ENCODE measurements at places on chromosomes 12 and 14.

- DNase-seq, result no peak
These were observed 40.0 kb downstream of the FBRSL1 start for GRCh38 chr12:132529906-132530305.

DNA sequence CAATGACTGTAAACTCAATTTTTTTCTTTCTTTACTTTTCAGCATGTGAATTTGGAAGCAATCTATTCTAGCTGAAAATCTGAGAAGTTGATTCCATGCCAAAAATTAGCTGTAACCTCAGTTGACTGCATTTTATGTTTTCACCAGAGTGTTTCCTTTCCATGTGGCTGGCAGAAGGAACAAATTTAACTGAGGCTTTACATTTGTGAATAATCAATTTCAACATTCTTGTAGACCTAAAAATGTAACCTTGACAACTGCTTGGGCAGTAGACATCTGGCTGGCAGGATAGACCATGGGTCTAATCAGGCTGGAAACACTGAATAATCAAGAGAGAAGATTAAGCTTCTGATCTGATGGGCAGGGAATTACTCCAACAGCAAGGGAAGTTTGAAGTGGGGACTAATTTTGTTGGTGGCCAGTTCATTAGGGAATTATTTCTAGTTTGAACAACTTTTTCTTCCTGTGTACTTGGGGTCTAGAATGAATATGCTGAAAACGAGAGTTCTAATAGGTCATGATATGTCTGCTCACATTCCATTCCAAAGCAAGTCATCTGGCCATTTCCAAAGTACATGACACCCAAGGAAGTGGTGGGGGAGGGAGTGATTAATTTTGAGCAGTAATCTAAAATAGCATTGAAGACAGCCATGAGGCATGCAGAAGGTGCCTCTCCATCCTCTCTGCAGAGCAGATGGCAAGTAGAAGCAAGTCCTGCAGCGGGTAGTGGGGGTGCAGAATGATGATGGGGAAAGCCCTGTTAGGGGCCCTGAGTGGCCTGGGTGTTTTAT, 68.2 kb downstream of the ATP23 start:
- DNase-seq, result no peak

DNA sequence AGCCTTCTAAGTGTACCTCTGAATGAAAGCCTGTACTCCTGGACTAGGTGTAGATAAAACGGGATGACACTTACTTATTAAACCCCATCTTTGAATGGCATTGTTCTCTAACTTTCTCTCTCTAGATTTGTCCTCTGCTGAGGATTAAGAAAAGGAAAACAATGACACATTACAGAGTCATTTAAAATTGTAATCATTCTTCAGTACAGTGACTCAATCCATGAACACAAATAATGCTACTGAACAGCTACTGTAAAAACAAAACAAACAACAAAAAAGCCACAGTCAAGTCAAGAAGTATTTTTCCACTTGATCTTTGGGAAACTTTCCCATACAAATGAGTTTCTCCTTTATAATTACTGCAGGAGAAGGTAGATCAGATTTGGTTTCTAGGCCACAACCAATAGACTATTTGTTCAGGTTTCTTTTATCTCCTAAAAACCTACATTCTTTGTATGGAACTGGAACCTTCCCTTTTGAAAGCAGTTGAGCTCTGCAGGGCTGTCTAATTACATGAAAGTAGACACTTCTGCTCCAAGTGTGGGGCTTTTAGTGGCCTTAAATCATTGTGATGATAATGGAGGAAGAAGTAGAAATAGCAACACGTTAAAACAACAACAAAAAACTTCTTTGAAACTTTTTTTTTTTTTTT, 219.1 kb downstream of the ESR2 start:
- DNase-seq, result no peak

DNA sequence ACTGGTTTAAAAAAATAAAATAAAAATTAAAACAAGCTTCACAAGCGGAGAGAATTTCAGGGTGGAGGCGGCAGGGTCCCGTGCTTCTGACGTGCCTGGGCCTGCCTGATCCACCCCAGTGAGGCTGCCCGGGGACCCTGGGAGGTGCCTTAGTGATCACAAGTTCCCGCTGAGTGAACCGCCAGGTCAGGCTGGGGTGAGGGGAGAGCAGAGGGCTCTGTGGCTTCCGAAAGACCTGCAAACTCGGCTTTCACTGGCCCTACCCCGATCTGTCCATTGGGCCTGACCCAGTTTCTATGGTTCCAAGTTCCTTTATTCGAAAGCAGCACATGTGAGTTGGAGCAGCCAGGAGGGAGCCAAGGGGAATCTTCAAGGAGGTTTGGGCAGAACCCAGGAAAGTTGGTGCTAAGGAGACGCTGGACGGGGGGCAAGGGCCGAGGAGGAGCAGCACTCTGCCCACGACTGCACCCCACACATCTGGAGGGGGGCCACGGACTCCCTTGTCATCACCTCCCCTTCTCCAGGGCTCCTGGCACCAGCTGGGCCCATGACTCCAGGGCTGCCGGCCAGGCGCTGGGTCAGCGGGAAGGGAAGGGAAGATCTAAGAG, 12.9 kb downstream of the MMP14 start:
- DNase-seq, result peak; percentile 37

DNA sequence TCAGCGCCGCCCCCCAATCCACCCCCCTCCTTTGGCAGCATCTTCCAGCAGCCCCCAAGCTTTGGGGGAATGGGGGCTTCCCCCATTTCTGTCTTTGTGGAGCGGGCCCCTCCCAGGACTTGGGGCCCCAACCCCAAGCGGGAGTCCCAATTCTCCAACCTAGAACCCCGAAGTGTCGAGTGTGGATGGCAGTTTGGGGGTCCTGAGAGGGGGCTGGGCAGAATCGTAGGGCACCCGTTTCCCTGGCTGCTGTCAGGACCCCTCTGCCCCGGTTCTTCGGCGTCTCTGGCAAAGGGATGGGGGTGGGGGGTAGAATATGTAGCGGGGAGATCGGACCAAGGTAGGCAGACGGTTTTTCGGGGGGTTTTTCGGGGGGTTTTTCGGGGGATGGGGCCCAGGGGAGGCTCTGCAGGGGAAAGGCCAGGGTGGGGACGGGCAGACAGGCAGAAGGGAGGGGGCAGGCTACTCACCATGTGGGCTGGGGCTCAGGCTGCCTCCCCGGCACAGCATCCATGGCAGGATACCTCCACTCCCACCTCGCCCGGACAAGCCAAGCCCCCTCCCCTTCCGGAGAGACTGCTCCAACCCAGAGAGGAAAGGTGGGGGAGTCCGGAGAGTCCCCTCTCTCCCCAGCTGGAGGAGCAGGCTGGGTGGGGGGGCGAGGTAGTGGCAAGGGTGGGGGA, 739 bp downstream of the JPH4 start:
- DNase-seq, result no peak

GRCh38 chr12:68236421-68237059, 10.9 kb upstream of the IL26 start:
- no peak for DNase-seq

- DNase-seq, result no peak
These were observed 134.0 kb downstream of the TMEM117 start for GRCh38 chr12:43969882-43970281.

DNA sequence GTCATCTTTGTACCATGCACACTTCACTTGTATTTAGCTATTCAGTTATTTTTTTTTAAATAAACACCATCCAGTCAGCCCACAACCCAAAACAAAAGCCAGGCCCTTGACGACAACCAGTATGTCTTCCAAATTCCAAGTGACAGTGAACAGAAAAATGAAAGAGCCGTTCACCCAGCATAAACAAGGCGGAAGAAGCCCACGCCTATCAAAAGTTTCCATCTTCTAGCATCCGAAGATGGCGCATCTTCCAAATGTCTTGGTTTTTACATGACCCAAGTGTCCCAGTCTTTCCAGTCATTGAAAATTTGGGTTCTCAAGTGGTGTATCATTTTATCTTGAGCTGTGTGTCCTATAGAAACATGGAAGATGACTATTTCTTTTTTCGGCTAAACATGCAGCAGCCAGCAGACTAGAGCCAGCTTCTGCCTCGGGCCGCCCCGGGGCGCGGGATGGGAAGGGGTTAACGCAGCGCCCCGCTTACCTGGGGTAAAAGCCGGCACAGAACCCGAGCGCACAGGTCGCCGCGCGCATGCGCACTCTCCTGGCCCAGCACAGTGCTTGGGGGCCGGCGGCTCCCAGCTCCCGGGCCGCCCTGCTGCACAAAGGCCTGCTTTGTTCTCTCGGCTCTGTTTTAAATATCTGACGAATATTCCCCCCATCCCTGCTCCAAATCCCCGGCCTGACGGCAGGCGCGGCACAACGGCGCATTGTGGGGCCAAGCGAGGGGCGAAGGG, 164.8 kb downstream of the ZFP36L1 start:
- no peak for DNase-seq

GRCh38 chr12:121452340-121452984, 52.5 kb downstream of the RNF34 start:
- no peak for DNase-seq

- no peak for DNase-seq
These were observed 1.1 kb downstream of the MIS18BP1 start for GRCh38 chr14:45251912-45252311.

- DNase-seq, result no peak
These were observed 93.3 kb downstream of the CALM1 start for GRCh38 chr14:90489916-90490719.

- DNase-seq, result no peak
These were observed 2.9 kb downstream of the RILPL2 start for GRCh38 chr12:123433615-123434014.

DNA sequence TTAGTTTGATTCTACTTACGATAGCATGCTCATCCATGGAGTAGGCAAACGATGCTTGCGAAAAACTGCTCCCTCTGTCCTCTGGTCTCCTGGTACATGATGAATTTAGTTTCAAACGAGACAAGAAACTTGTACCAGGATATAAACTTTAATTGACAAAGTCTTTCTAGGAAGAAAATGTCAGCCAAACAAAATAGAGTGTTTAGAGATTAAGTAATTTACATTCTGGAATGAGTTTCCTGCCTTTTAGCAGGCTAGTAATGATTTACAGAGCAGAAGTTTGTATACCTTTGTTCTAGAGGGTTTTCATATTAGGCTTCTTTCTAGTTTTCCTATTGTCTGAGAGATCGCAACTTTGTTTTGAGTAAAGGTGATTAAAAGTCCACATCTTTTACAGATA, 206.9 kb downstream of the RPL10L start:
- no peak for DNase-seq

DNA sequence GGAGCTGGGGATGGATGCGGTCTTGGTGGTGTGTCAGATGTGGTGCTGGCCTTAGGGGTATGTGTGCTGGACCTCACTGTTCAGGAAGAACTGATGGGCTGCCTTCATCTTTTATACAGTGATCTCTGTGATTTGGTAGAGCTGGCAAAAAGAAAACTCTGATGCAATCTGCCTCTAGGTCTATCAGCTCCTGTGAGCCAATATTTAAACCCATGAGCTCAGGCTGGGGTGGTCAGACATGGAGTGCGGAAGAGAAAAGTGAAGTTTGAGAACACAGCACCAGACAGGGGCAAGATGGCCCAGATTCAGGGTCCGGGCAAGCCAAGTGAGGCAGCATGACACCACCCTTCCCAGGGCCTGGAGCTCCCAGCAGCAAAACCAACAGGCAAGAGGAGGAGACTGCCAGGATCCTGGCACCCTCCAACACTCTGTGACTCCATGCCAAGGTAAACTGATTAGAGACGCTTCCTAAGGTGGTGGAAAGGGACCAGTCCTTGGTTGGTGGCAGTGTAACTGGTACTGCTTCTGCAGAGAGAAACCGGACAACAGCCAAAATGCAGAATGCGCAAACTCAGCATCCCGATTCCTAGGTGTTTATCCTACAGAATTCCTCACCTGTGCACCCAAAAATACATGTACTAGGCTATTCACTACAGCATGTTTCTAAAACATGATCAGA, 82.3 kb downstream of the CHGA start:
- DNase-seq, result no peak

DNA sequence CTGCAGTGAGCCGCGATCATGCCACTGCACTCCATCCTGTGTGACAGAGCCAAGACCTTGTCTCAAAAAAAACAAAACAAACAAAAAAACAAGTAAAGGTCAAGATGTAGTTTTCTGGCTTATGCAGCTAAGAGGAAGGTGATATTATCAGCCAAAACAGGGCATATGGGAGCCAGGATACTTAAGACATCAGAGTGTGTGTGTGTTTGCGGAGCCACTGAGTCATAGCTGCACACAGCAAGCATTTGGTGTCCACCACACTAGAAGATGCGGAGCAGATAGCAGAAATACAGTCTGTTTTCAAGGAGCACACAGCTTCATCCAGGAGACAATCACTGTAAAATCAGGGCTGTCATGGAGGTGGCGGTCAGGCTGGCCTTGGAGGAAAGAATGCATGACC, 72.6 kb upstream of the REP15 start:
- DNase-seq, result no peak

GRCh38 chr12:33205981-33206380, 233.6 kb downstream of the SYT10 start:
- no peak for DNase-seq

- no peak for DNase-seq
These were observed 5.7 kb upstream of the VDR start for GRCh38 chr12:47910486-47910885.

GRCh38 chr12:84756961-84757360, 155.6 kb downstream of the SLC6A15 start:
- no peak for DNase-seq

GRCh38 chr14:100067971-100068959, 3.0 kb downstream of the EVL start:
- no peak for DNase-seq

- no peak for DNase-seq
These were observed 581.2 kb downstream of the LRFN5 start for GRCh38 chr14:42187846-42188245.

DNA sequence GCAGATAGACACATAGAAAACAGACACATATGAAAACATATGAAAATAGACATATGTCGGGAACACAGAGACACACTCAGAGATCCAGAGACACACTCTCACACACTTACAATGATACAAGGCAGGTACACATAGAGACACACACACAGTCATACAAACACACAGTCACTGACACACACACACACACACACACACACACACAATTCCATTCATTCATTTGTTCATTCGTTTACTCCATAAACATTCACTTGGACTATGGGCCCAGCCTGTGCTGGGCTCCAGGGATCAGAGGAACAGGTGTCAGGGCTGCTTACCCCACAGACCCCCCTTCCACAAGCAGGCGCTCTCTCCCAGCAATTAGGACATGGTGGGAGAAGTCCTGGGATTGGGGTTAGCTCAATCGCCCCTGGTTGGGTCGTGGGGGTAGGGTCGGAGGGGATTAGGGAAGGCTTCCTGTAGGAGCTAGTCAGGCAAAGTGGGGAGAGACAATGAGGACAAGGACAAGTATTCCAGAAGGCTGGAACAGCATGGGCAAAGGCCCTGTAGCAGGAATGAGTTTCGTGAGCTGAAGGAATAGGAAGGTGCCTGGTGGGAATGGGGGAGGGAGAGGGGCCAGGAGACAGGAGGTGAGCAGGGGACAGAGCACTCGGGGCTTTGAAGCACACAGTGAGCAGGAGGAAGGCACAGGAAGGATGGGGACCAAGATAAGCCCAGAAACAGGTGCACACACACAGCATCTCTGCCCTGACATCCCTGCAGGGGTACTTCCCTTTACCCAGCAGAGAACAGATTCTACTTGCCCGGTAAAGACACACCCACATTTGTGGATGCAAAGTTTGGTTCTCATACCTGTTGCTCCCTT, 6.5 kb downstream of the RASAL1 start:
- DNase-seq, result no peak

GRCh38 chr12:107775093-107775721, 703 bp downstream of the ASCL4 start:
- no peak for DNase-seq

Measured in omental fat pad (tissue), 4 donors.